ENCODE measurements at places on chromosomes 2 and 18.

- DNase-seq: no peak
Observed at GRCh38 chr2:190908532-190908931, 27.9 kb downstream of the GLS start.

GRCh38 chr18:78123926-78124797 lies 855.5 kb upstream of the SALL3 start:
- no peak for DNase-seq

DNA sequence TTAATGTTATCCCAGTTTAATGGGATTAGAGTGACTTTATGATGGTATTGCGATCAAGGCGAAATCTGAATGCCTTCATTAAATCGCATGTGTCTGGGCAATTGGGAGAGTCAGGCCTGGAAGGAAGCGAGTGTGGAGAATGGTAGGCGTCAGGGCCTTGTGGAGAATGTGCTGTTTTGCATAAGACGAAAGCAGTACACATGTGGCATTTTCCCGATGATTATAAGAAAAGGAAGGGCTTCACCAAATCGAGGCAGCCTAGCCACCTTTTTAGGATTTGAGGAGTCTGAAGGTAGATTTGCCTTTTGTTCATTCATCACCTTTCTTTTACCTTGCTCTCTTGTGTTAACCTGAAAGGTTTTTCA lies 1.0 kb downstream of the ZNF532 start:
- no peak for DNase-seq

DNA sequence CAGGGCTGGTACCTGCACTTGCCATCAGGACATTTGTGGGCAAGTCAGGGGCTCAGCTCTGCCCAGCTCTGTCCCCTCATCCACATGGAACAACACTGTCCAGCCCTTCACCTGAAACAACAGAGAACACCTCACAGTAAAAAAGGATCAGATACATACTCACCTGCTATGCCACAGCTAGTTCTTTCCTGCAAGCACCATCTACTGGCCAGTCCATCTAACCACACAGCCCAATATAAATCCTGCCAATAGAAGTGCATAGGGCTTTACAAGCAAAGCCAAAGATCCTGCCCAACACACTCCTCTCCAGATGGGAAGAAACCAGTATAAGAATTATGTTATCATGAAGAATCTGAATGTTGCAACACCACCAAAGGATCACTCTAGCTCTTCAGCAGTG lies 52.2 kb upstream of the GALNT13 start:
- DNase-seq: no peak

DNA sequence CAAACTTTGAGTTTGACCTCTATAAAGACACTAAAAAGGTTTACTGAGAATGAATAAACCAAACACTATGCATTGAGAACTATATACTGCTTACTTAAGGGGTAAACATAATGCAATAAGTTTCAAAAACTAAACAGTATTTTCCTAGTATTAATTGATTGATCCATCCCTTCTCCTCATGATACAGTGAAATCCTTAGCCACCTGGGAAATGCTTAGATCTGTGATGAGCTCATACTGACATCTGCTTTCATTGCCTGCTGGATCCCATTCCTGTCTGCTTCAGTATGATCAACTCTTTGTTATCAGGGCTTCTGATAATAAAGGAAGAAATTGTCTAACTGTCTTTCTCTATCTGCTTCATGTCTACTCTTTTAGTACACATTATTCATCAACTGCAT lies 74.9 kb upstream of the UBE2E3 start:
- DNase-seq: no peak

- no peak for DNase-seq
Observed at GRCh38 chr2:157761520-157761919, 114.6 kb downstream of the ACVR1 start.

- no peak for DNase-seq
Observed at GRCh38 chr2:173511942-173512341, 157.3 kb downstream of the CDCA7 start.

- DNase-seq: no peak
Observed at GRCh38 chr18:51068105-51068504, 38.1 kb downstream of the SMAD4 start.

- DNase-seq: no peak
Observed at GRCh38 chr2:217996361-217996760, 6.4 kb downstream of the TNS1 start.

GRCh38 chr2:29615183-29615582 lies 306.2 kb downstream of the ALK start:
- no peak for DNase-seq

DNA sequence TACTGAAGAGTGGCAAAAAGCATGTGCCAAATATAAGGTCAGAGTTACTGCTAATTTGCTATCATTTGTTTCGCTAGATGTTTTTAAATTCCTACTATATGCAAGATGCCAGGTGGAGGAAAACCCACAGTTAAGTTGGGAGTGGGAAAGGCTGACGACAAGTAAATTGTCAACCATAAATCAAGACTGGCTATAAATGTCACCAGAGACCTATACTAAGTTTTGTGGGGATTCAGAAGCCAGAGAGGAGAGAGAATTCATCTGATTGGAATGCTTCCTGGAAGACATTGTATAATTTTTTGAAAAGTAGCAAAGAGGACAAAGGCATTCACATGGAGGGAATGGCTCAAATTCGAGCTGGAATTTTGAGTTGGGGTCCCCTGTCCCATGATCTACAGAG lies 64.3 kb downstream of the CFAP221 start:
- DNase-seq: no peak

DNA sequence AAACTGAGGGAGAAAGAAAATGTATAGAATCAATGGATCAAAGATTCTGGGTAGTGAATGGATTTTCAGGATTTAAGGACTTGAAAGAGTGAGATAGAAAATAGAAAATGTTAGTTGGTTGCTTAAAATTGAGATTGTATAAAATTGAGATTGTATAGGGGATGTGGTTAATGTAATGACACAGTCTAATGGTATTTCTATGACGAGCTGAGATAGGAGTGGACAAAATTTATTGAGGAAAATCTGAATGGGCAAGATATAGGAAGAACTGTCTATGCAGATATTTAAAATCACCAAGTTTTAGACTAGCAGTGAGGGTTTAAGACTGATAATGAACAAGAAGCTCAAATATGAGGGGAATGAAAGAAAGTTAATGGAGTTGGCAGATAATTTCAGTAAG lies 406.6 kb downstream of the NYAP2 start:
- no peak for DNase-seq

GRCh38 chr2:47062681-47063537 lies 92.2 kb downstream of the STPG4 start:
- no peak for DNase-seq

DNA sequence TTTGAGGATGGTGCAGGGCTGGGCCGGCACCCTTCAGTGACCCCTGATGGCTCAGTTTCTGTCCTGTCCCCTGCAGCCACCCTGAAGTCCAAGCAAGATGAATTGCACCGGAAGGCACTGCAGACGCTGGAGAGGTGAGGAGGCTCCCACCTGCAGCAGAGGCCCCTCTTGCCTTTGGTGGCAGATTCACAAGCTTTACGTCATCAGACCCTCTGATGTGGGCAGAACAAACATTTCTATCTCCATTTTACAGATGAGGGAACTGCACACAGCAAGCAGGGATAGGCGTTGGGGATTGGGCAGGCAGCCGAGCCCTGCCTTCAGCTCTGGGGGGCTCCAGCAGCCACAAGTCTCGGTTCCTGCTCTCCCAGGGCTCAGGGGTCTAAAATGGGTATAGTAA lies 107.7 kb upstream of the MCFD2 start:
- no peak for DNase-seq

GRCh38 chr18:13681701-13682100 lies 44.7 kb downstream of the FAM210A start:
- no peak for DNase-seq

DNA sequence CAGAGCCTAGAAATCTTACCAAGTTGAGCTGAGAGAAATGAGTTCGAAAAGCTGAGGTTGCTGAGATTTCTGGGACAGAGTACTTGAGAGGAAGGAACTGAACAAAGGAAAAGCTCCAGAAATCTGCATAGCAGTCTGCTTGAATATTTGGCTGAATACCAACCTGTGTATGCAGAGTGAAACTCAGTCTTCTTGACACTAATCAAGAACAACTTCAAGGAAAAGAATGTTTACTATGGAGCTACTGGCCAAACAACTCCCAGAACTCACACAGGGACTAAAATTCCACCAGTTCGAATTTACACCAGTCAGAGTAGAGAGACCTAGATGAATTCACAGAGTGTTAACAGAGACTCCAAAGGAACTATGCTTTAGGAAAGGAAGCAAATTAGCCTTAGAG lies 66.5 kb downstream of the USP37 start:
- no peak for DNase-seq

GRCh38 chr2:166282154-166282553 lies 93.6 kb downstream of the SCN9A start:
- DNase-seq: no peak

- DNase-seq: no peak
Observed at GRCh38 chr2:239644011-239644410, 243.2 kb upstream of the HDAC4 start.

GRCh38 chr2:138516030-138516704 lies 14.6 kb downstream of the SPOPL start:
- DNase-seq: no peak

DNA sequence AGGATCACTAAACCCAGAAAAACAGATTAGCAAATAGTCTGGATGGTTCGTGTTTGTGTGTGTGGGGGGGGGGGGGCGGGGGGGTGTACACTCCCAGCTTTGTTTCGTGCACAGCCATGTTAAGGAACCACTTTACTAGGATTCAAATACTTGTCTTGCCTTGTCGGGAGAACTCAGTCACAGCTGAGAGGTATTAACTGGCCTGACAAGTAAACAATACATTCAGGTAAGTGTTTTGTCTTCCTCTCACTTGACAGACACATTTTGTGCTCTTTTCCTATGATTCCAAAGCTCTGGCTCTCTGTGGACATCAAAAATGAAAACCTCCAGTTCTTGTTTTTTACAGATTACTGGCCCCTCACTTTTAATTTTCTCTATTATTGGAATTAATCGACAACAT lies 173.5 kb downstream of the LRP1B start:
- no peak for DNase-seq

- DNase-seq: no peak
Observed at GRCh38 chr2:218547511-218547910, 20.6 kb downstream of the USP37 start.

DNA sequence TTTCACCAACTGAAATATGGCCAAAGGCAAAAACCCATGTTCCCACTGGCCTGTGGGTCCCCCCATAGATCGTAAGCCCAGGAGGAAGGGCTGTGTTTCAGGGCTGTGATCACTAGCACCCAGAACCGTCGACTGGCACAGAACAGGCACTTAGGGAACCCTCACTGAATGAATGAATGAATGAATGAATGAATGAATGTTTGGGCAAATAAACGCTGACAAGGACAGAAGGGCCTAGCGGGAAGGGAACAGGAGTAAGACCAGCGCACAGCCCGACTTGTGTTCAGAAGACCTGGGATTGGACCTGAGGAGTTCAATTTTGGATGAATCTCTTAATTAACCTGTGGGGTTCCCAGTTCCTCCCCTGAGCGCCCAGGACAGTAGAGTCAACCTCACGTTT lies 76.2 kb downstream of the TPO start:
- no peak for DNase-seq

DNA sequence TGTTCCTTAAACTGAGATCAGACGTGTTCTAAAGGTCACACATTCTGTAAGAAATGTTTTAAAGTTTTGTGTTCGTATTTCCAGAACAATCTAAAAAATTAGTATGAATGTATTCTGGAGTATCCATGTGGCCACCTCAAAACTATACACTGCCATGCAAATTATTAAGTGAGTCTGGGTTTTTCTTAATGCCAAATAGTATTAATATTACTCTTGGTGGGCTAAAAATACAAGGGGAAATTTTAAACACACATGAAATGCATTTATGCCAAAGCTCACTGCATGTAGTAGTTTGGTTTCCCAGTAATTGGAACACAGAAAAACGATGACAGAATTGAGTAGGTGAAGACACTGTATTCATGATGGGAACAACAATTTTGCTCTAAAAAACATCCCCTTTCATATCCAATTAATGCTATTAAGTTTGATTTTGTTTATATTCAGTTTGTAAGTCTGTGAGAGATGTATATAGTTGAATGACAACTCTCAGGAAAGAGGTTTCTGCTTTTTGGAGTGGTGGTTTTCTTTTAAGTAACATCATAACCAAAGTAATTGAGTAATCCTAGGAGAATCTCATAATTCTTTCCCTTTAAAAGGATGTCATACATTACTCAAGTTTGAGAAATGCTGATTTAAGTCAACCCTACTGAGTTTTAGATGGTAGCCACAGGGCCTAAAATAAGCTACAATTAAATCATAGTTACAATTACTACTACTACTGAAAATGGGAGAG lies 75.7 kb upstream of the CDCA7 start:
- no peak for DNase-seq

DNA sequence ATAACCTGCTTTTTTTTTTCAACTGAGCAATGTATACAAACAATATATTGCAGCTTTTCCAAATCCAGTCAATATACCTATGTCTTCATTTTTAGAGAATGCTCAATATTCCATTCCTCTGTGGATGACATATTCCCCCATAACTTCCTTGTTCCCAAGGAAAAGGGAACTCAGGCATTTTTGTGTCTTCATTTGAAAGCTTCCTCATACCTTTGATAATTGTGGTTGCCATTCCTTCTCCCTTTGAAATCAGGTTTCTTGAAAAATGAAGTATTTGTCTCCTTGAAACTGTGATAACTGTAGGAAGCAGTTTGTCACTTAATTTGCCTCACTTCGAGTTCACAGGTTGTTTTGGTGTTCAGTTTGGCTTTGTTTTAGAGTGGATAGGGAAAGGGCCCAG lies 13.5 kb downstream of the ELAC1 start:
- no peak for DNase-seq

DNA sequence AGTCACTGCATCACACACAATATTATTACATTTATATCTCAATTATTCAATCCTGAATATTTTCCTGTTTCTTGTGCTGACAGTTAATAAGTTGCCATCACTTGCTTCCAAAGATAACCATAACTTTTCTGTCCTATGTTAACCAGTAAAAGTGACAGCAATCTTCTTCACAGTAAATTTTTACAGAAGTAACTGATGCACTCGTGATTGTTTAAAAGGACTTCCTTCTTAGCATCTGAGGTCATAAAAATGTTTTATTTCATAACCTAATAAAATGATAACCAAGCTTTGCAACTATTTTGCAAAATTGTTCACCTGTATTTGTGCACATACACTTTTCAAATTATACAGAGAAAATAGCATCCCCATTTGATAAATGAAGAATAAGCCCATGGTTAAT lies 20.6 kb upstream of the ANKRD62 start:
- no peak for DNase-seq

GRCh38 chr18:27249933-27250332 lies 64.8 kb upstream of the CHST9 start:
- no peak for DNase-seq
